RWPE2 (cell line): ENCODE measurements at places on chromosomes 1 and 21.

DNA sequence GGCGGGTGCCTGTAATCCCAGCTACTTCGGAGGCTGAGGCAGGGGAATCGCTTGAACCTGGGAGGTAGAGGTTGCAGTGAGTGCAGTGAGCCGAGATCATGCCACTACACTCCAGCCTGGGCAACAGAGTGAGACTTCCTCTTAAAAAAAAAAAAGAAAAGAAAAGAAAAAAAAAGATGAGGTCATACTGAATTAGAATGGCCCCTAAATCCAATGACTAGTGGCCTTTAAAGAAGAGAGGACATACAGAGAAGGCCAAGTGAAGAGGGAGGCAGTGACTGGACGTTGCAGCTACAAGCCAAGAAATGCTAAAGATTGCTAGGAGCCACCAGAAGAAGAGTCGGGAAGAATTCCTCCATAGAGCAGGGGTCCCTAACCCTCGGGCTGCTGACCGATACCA is 76.9 kb upstream of the TIAM1 start:
- DNase-seq = no peak

DNA sequence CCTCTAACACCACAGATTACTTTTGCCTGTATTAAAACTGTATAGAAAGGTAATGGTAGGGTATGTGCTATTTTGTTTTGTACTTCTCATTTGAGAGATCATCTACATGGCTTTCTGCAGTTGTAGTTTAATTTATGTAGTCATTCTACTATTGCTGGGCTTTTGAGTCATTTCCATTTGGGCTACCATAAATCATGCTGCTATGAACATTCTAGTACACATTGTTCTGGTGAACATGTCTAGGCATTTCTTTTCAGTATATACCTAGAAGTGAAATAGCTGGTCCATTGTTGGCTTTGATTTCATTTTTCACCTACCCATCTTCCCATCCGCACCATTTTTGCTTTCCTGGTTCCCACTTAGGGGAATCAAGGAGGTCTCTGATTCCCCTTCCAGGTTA is 18.7 kb downstream of the EDN2 start:
- no peak for DNase-seq

DNA sequence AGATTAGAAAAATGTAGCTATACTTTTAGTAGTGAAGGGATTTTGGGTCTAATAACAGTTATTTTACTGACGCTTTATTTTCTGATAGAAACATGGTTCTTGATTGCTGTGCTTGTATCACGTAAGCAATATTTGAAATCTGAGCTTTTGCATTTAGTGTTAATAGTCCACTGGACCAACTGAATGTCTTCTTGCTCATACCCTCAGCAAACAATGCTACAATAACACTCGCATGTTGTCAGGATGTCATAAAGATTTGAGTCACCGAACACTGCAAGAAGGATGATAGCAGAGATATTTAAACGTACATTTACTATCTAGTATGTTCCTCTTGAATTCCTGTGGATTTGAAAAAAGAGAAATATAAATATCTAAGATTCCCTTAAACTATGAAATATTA is 7.5 kb downstream of the DYRK1A start:
- DNase-seq = no peak

GRCh38 chr1:156794506-156795373 is 21.9 kb downstream of the SH2D2A start:
- DNase-seq = no peak

DNA sequence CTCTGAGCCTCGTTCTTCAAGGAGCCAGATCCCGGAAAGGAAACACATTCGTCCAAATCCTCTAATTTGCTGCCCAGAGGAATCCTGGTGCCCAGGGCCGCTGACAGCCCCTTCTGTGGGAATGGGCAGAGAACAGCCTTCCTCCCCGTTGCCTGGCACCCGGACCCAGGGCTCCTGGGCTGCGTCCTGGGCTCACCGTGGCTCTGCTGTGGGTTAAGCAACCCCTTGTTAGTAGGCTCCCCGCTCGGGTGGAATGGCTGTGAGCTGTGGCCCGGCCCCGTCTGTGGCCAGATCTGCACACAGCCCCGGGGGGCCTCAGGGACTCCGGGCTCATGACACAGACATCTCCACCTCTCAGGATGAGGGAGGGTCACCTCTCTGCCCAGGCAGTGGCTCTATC is 122.9 kb upstream of the ARHGEF16 start:
- DNase-seq = no peak

GRCh38 chr1:34066166-34066565 is 98.9 kb downstream of the CSMD2 start:
- no peak for DNase-seq

GRCh38 chr1:209767706-209768105 is 11.9 kb downstream of the TRAF3IP3 start:
- DNase-seq = no peak

- no peak for DNase-seq
Measured at GRCh38 chr1:206752481-206752880, 18.1 kb upstream of the IL19 start.

- DNase-seq = no peak
Measured at GRCh38 chr1:20069874-20070273, at the start of gene PLA2G5. PLA2G5 (plus strand) TSS chr1:20070194; CDS start chr1:20084831, 14,637 bp downstream.

- no peak for DNase-seq
Measured at GRCh38 chr1:78553859-78554258, 63.1 kb downstream of the PTGFR start.

GRCh38 chr21:32062591-32063227 is 189.9 kb downstream of the HUNK start:
- DNase-seq = no peak

DNA sequence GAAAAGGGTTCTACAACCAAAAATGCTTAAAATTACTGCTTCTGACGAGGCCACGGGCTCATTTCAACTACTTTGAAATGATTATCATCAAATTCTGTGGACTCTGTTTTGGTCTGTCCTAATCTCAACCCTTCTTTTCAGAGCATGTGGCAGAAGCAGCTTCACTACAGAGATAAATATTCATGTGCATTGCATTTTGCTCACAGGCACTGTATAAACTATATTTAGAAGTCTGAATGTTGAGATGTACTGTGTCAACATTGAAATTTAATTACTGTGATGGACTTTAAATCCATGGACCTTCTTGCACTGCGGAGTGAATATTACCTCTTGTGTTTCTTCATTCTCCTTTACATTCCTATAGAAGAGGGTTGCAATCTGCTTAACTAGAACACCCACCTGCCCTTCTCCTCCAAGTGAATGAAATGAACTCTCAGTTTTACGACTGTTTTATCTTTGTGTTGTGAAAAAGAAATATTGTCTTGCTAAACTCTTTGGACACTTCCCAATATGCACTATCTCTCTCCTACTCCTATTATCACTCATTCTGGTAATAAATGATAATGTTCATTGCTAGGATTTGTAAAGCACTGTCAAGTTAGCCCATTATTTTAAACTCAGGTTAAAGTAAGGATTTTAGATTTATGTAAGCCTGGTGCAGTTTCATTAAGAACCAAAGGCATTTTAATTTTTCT is 281.2 kb upstream of the ST6GALNAC5 start:
- no peak for DNase-seq

- DNase-seq = no peak
Measured at GRCh38 chr1:178241837-178242236, 147.9 kb downstream of the RASAL2 start.

GRCh38 chr1:179021873-179022272 is 3.8 kb upstream of the FAM20B start:
- no peak for DNase-seq

DNA sequence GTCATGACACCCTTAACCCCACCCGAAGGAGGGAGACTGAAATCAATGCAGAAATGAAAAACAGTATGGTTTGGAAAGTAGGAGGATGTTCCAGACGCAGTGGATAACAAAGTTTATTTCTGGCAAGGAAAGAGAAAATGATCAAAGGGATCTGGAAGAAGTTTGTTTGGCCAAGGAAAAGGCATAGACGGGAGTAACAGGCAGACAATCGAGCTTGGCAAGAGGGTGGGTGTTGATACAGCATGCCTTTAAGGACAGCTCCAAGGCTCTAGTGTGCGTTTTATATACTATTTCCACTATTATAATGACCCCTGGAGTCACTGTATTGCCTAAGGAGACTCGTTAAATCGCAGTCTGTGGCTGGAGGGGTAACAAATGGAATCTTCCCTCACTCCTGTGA is 303.7 kb upstream of the RUNX1 start:
- DNase-seq = no peak

- no peak for DNase-seq
Measured at GRCh38 chr1:212915245-212916091, 34.9 kb upstream of the VASH2 start.

- no peak for DNase-seq
Measured at GRCh38 chr1:234838182-234838581, 228.2 kb upstream of the IRF2BP2 start.

DNA sequence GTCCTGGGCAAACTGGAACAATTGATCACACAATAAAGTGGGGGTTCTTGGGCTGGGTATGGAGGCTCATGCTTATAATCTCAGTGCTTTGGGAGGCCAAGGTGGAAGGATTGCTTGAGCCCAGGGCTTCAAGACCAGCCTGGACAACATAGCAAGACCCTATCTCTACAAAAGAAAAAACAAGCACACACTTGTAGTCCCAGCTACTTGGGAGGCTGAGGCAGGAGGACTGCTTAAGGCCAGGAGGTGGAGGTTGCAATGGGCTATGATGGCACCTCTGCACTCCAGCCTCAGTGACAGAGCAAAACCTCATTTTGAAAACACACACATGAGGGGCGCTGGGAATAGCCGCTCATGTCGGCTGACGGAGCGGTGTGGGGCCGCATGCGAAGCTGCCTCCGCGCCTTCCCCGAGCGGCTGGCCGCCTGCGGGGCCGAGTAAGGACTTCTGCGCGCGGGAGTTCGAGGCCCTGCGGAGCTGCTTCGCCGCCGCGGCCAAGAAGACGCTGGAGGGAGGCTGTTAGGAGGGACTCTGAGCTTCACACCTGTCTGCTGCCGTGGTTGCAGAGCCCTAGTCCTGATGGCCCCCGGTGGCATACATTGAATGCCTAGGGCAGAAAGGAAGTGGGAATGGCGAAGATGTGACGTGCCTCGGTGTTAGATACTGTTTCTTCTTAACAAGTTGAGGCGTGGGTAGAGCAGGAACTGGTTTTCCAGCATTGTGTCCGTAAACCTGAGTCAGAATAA is 59.5 kb downstream of the ACBD3 start:
- no peak for DNase-seq

DNA sequence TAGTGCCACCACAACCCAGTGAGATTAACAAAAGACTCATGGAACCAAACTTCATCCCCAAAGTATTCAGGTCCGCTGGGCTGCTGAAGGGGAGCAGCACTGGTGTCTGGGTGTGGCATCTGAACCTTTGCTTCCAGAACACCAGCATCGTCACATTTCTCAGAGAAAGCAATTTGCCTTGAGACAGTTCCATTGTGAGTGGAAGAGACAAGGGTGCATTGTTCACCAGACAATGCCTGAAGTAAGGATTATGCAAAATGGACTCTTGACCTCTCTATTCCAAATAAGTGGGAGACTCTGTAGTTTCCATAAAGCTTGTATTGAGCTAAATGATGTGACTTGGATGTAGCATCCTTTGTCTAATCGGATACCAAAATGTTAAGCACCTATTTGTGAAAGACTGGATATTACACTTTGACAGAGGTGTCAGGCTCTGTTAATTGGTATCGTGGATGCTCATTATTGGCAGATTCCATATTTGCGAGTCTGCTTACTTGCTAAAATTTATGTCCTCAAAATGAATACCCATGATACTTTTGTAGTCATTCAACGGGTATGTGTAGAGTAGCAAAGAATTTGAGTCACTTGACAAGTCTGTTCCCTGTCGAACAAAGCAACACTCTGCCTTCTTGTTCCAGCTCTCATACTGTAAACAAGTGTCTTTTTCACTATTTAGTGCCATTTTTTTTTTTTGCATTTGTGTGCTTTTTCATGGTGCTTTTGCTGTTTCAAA is 75.6 kb downstream of the MRPS6 start:
- DNase-seq = no peak

DNA sequence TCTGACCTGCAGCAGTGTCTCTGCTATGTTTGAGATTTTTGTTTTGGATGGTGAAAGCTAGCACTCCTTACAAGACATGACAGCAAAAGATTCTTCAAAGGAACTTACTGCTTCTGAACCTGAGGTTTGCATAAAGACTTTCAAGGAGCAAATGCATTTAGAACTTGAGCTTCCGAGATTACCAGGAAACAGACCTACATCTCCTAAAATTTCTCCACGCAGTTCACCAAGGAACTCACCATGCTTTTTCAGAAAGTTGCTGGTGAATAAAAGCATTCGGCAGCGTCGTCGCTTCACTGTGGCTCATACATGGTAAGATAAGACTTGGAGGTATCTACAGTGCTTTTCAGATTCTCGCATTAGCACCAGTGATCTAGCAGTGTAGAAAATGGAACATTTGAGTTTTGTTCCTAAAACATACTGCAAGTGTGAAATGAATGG is 200.2 kb downstream of the PDE4B start:
- no peak for DNase-seq

GRCh38 chr1:221098471-221099405 is 219.5 kb downstream of the HLX start:
- no peak for DNase-seq

DNA sequence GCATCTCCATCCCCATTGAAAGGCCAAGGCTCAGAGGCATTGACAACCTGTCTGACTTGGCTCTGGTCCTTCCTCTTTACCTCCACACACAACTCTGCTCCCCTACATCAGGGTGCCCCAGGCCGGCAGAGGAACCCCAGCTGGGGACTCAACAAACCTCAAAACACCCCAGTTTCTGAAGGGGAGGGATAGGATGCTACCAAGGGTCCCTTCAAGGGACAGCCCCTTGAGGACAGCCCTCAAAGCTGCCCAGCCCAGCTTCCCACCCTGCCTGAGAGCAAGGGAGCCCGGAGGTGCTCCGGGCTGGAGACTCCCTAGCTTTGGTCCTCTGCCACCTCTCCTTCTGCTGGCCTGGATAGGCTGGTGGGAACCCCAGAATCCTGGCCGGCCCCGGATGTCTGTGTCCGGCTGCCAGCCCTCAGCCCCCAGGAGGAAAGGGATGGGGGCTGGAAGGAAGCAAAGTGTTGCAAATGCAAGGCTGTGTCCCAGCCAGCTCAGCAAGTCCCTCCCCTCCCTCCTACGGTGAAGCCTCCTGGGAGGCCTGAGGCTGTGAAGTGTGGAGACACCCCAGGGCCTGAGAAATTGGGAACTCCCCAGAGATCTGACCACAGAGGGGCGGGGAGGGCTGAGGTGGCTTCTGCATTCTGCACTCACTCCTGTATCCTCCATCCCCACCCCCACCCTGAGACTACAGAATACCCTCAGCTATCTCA is 1.1 kb upstream of the MARCKSL1 start:
- DNase-seq = no peak

DNA sequence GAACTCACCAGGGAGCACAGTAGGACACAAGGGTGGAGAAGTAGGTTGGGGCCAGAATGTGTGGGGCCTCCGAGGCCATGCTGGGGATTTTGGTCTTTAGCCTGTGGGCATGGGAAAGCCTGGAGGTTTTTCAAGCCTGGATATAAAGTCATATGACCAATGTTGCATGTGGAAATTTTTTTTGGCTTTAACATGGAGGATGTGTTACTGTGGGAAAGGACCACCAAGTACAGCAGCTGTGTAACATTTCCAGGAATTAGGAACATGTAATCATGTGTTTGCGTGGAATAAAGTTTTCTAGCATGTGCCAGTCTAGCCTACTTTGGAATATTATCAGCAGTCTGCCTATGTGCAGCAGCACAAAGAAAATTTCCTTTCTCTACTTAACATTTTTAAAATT is 78.5 kb downstream of the TNFSF18 start:
- no peak for DNase-seq
